Activated CD4-positive, CD25-positive, alpha-beta regulatory T cell treated with anti-CD3 and anti-CD28 coated beads, Interleukin-2, amount 50 U/mL, for 24 hours (primary cell): ENCODE measurements at places on chromosomes 16 and 17.

GRCh38 chr16:31182391-31182790 is 2.5 kb downstream of the FUS start:
- ATAC-seq: no peak

- no peak for ATAC-seq
Measured at GRCh38 chr17:5557485-5557884, 26.8 kb downstream of the NLRP1 start.

DNA sequence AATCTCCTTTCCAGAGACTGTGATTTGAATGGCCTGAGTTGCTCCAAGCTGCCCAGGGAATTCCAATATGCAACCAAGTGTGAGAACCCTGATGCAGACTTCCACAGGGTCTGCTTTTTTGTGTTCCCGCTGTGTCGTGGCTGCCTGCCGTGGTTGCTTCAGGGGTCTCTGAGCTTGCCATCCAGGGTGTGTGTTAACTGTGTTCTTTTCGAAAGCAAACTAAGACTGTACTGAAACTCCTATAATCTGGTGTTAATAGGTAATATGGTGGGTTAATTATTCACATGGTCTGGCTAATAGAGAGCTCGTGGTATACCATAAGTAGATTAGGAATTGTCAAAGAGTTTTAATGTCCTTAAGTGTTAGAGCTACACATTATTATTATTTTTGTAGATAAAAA is 20.7 kb downstream of the UBN1 start:
- no peak for ATAC-seq

DNA sequence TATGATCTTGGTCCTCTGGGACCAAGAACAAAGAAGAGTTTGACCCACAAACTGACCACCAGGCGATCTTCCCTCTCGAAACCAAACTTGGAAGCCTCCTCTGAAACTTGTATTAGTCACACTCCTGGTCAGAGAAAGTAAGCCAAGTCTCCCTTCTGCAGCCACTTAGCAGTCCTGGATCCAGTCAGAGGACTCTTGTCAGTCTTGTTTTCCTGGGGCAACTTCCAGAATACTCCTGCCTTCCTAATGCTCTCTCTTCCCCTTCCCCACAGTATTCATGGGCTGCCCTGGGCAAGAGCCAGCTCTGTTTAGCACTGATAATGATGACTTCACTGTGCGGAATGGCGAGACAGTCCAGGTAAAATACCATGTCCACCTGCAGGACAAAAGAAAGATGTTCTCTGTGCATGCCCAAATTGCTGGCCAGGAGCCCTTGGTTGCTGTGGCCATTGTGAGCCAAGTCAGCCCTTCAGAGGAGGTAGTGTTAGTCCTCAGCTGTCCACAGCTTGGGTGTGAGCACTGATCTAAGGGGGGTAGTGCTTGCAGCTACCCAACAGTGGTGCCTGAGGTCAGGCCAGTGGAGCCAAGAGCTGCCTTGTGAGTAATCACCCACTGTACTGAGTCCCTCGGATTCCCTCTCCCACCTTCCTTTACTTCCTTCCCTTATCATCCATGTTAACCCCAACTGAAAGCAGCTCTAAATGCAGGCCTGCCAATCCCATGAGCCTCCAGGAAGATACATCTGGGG is 31.2 kb downstream of the CDH3 start:
- ATAC-seq: no peak

DNA sequence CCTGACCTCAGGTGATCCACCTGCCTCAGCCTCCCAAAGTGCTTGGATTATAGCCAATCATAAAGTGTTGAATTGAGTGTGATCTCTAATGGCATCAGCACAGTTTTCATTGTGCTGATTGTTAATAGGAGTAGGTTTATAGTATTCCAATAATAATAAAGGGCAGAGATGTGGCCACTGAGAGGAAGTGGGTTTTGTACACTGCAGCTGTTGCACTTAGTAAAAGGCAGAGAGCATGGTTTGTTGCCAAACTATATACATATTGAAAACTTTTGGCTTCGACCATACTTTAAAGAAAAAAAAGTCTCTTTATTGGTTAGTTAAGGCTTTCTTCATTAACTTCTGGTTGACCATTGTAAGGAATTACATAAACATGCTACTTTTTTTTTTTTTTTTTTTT is 185.9 kb downstream of the CDK5R1 start:
- no peak for ATAC-seq

GRCh38 chr17:8324923-8325322 is 14.7 kb upstream of the ODF4 start:
- ATAC-seq: no peak

DNA sequence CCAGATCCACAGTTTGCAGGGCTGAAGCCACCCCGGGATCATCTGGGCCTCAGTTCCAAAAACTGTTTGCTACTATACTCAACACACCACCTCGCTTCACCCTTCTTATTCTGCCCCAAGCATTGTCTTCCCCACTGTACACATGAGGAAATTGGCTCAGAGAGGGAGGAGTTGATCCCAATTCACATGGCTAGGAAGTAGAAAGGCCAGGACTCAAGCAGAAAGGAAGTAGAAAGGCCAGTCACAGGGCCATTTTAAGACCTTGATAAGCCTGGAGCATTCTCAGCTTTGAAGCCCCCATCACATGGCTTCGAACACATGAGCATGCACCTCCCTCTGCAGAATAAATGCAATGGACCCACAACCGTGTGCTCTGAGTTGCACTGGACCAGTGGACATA is 7.7 kb upstream of the PRSS22 start:
- ATAC-seq: no peak

- ATAC-seq: no peak
Measured at GRCh38 chr16:4989391-4990006, 31.4 kb downstream of the SEC14L5 start.

GRCh38 chr17:82882715-82883418 is 43.0 kb upstream of the ZNF750 start:
- ATAC-seq: peak; percentile 94

GRCh38 chr17:74712756-74713155 is at the start of gene CD300LF:
CD300LF (minus strand) TSS chr17:74712923; CDS start chr17:74712866, 57 bp downstream.
- ATAC-seq: no peak

DNA sequence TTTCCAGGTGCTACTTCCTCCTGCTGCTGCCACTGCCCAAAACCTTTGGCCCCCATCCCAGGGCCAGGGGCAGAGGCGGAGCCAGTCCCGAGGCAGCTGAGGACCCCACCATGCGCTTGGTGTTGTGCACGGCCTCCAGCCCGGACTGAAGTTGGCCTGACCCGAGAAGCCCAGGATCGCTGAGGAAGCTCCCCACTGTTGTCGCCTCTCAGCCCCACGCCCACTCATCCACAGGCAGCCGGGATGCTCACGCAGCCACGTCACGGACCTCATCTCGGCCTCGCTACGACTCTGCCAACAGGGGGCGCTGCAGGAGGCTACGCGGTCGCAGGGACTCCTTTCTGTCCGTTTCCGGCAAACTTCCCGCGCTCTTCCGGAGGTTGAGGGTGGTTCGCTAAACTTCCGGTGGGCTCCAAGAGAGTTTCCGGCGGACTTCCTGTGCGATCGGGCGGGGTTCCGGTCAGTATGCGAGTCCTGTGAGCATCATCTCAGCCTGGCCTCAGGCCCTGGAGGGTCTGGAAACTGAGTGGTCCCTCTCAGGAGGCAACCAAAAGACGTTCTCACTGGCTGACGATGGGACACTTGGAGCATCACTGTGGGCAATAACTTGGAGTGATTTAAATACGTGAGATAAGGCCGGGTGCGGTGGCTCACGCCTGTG is 12.4 kb downstream of the ZG16B start:
- ATAC-seq: peak; percentile 71

DNA sequence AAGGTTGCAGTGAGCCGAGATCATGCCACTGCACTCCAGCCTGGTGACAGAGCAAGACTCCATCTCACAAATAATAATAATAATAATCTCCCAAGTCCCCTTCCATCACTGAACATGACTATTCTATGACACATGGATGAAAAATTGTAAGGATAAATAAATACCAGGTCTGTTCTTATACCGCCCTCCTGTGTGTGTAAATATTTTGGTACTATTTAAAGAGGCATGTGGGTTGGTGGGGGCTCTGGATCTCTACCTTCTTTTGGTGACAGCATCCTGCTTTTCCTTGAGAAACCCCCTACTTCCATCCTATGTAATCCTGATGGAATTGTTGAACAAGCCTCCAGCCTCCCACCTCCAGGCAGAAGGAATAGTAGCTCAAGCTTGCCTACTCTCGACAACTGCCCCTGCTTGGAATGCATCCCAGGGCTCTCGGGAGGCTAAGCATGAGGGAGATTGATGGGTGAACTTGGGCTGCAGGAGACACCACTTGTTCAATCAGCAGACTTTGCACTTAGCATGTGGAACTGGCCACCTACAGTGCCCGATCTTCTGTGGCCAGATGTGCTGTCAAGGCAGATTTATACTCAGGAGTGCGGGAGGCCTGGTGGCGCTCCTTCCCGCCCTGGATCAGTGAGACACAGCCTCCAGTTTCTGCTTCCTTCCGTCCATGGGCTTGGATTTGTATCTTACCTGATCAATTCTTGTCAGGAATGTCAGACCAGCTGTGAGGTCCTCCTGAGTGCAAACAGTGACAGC is 287.4 kb downstream of the SLC39A11 start:
- ATAC-seq: no peak

GRCh38 chr17:70609566-70609965 is 440.2 kb downstream of the KCNJ2 start:
- no peak for ATAC-seq

GRCh38 chr17:77382966-77383612 is 242.3 kb downstream of the SEC14L1 start:
- no peak for ATAC-seq

GRCh38 chr16:89164847-89165680 is 6.5 kb upstream of the CDH15 start:
- no peak for ATAC-seq

- ATAC-seq: peak; percentile 30
Measured at GRCh38 chr16:89330177-89330856, 112.8 kb downstream of the ZNF778 start.

DNA sequence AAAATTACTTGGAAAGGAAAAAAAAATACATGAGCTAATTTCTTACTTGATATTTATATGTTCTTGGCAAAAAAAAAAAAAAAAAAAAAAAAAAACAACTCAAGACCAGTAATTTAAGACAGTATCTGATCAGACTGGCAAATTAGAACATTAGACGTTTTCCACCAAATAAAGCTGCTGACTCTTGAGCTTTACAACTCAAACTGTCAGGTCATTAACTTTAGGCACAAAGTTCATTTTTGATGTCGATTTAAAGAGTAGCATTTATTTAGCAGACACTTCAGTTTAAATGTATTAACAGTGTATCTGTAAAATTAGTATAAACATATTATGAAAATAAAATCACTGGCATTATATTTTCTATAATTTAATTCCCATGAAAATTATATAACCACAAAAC is 66.7 kb downstream of the NCOR1 start:
- ATAC-seq: no peak

DNA sequence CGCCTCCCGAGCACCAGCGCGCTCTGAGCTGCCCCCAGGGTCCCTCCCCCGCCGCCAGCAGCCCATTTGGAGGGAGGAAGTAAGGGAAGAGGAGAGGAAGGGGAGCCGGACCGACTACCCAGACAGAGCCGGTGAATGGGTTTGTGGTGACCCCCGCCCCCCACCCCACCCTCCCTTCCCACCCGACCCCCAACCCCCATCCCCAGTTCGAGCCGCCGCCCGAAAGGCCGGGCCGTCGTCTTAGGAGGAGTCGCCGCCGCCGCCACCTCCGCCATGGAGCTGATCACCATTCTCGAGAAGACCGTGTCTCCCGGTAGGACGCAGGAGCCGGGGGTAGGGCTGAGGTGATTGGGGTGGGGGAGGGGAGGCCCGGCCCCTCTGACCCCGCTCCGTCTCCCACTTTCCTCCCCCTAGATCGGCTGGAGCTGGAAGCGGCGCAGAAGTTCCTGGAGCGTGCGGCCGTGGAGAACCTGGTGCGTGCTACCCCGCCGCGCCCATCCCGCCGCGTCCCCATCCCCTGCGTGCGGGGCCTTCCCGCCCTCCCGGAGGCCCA is 329 bp downstream of the KPNB1 start:
- ATAC-seq: peak; percentile 2

GRCh38 chr16:56792967-56793366 is 63.0 kb downstream of the NUP93 start:
- no peak for ATAC-seq

- ATAC-seq: no peak
Measured at GRCh38 chr17:50355336-50355700, 9.4 kb downstream of the XYLT2 start.

DNA sequence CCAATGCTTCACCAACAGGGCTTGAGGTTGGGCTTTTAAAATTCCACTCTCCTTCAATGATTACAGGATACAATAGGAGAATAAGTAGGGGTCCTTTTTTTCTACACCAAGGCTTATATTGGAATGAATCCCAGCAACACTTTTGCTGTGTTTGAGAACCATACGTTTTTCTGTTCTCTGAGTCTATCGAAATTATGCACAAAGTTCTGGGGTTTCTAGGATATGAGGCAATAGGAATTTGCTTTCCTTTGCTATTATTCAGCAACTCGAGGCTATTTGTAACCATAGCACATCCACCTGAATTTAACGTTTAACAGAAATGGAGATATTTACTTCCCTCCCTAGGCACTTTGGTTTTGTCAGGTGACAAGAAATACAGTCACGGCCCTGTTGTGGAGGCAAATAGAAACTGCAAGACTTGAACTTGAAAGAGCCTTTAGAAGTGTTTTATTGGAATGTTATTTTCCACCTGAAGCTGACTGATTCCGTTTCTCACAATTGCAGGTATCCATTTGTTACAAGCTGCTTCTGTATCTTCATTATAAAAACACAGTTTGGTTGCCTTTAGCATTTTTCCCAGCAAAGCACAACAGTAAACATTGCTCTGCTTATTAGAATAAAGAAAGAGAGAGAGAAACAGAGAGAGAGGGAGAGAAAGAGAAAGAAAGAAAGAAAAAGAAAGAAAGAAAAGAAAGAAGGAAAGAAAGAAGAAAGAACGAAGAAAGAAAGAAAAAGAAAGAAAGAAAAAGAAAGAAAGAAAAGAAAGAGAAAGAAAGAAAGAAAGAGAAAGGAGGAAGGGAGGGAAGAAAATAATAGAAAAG is 109.6 kb downstream of the HS3ST3A1 start:
- no peak for ATAC-seq

- ATAC-seq: no peak
Measured at GRCh38 chr17:19249681-19250080, 12.5 kb downstream of the EPN2 start.

- ATAC-seq: no peak
Measured at GRCh38 chr16:66247516-66248481, 118.7 kb upstream of the CDH5 start.

DNA sequence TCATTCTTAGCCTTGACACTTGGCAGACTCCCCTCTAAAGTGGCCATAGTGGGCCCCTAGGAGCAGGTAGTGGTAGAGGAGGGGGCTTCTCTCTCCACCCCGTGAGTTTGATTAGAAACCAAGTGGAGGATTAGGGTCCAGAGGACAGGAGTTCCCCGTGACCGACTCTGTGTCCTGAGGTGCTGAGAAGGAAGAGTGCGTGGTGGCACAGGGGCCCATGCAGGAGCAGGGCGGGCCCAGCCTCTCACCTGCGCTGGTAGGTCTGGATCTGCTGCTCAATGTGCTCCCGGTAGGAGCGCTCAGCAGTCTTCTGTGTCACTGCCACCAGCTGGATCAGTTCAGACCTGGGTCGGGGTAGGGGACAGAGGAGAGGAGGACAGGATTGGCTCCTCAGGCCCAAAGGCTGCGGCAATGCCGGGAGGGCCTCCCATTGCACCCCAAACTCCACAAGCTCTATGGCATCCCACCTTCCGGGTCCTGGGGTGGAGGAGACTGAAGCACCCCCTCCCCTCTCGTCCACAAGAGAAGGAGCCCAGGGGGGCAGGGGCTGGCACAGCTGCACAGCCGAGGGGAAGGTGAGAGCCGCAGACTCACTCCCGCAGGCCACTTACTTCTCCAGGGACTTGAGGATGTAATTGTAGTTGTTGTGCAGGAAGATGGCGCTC is 6.2 kb downstream of the ZACN start:
- ATAC-seq: no peak

GRCh38 chr17:33615861-33616260 is 322.8 kb upstream of the ASIC2 start:
- no peak for ATAC-seq
